ENCODE measurements at places on chromosomes 3 and 15. TPM values are rescaled to one million over a fixed set of nuclear protein-coding genes. Genes with fewer than 3 reads are reported as not detected.

Gene RAD51
- 4.2 TPM for total RNA-seq

Gene ALDH1A3
- 62.9 TPM for total RNA-seq

Gene SH2D7
- total RNA-seq = not detected

Gene EPHA3
- total RNA-seq = 24.1 TPM

Gene MESP2
- not detected for total RNA-seq

Gene CLPX
- total RNA-seq = 46.4 TPM

Gene PPP1R14D
- total RNA-seq = not detected

- DNase-seq = no peak
- H3K27me3 ChIP-seq = no peaks in the 10 kb centered on the region
- H3K4me3 ChIP-seq = peak overlapping the region; percentile 99
- peaks cover 43% of the 10 kb centered on the region for H3K4me1 ChIP-seq
Observed at GRCh38 chr15:52678468-52679231, 538 bp downstream of the ATOSA start.

DNA sequence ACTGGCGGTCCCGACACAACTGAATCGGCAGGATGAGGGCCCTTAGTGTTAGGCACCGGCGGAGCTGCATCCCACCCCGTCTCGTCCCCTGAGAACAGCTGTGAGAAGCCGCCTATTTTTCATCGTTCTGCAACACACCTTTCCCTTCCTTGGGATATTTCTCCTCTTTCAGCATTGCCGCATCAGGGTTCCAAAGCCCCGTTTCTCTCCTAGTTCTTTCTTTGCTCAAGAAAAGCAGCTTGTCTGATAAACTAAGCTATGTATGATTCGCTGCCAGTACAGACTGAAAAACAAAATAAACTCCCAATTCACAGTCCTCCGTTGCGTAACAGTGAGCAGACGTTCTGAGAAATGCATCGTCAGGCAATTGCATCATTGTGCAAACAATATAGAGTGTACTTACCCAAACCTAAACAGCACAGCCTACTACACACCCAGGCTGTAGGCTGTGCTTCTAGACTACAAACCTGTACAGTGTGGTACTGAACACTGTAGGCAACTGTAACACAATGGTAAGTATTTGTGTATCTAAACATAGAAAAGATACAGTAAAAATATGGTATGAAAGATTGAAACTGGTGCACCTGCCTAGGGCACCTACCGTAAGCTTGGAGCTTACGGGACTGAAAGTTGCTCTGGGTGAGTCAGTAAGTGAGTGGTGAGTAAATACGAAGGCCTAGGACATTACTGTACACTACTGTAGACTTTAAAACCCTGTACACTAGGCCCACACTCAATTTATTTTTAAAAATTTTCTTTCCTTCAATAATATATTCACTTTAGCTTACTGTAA is 8.9 kb upstream of the ADAMTS17 start:
- DNase-seq = no peak
- no peaks in the 10 kb centered on the region for H3K27me3 ChIP-seq
- no peaks in the 10 kb centered on the region for H3K36me3 ChIP-seq
- H3K27ac ChIP-seq = peak overlapping the region; percentile 90
- H3K4me3 ChIP-seq = peak overlapping the region; percentile 54
- peaks cover 13% of the 10 kb centered on the region for H3K4me1 ChIP-seq

- DNase-seq = no peak
- H3K4me1 ChIP-seq = peaks cover 10% of the 10 kb centered on the region
- no peaks in the 10 kb centered on the region for H3K27me3 ChIP-seq
- H3K4me3 ChIP-seq = no peak overlapping the region
- H3K36me3 ChIP-seq = peaks cover 13% of the 10 kb centered on the region
Observed at GRCh38 chr3:32709346-32709745, 24.4 kb downstream of the CNOT10 start.

DNA sequence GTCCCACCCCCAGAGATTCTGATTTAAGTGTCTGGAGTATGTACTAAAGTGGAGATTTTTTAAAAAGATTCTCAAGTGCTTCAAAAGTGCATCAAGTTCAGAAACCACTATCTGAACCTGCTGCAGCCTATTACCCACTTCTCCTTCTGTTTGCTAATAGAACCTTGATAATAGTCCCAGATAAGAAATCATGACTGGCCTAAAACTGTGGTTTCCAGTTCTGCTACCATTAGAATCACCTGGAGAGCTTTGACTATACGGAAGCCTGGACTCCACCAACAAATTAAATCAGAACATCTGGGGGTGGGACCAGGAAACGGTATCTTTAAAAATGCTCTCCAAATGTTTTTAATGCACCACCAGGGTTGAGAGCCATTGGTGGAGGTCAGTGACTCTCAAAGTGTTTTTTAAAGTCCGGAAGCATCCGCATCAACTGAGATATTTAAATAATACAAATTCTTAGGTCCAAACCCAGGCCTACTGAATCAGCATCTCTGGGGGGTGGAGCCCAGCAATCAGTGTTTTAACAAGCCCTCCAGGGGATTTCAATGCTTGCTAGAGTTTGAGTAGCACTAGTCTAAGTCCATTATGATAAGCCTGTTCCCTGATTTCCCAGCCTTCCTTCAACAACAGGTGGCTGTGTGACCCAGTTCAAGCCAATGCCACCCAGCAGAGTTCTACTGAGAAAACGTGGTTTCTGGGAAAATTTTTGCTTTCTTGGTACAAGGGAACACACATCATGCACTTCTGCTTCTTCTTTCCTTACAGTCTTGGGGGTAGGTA is 45.4 kb upstream of the TIPARP start:
- H3K36me3 ChIP-seq = no peaks in the 10 kb centered on the region
- H3K4me3 ChIP-seq = no peak overlapping the region

DNA sequence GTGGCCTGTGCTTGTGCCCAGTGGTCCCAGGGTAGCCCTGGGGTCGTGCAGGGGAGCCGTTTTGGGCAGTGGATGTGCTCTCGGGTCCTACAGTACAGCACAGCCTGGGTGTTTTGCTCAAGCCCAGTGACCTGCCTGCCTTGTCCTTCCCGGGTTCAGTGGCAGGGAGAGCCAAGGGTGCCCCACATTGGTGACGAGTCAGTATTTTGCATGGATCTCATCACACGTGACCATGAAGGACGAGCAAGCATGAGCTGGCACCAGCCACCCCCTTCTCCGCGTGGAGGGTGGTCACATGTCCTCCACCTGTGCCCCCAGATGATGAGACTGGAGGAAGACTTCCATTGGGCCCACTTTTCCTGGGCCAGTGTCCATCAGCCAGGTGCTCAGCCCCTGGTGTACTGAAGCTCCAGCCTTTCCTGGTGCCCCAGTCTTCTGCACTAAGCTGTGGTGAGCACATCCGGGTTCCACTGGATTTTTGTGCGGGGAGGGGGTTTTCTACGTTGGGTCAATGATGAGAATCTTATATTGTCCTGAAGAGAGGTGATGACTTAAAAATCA is 197.5 kb downstream of the UBE3A start:
- no peaks in the 10 kb centered on the region for H3K4me1 ChIP-seq
- no peaks in the 10 kb centered on the region for H3K27me3 ChIP-seq
- H3K36me3 ChIP-seq = no peaks in the 10 kb centered on the region
- H3K4me3 ChIP-seq = no peak overlapping the region
- no peak for DNase-seq
- H3K27ac ChIP-seq = no peak overlapping the region

DNA sequence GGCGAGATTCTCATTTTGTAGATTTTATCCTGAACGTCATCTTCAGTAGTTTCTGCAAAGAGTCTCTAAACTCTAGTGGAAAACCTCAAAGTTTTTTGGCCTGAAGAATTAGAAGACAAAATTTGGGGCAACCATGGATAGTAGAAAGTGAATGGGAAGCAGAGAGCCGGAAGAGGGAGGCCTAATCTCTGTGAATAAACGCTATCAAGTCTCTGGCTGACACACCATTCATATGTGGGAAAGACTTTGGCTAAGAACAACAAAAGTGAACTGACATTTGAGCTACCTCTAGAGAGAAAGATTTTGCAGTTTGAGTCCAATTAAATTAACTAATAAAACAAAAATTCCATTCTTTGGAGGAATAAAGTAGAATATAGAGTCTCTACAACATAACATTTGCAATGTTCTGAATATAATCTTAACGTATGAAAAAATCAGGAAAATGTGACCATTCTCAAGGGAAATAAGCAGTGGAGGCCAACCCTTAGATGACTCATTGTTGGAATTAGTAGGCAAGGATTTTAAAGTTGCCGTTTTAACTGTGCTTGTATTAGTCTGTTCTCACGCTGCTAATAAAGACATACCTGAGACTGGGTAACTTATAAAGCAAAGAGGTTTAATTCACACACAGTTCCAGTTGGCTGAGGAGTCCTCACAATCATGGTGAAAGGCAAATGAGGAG is 184.6 kb downstream of the C3orf38 start:
- no peaks in the 10 kb centered on the region for H3K27me3 ChIP-seq
- no peak for DNase-seq
- no peaks in the 10 kb centered on the region for H3K36me3 ChIP-seq
- no peaks in the 10 kb centered on the region for H3K4me1 ChIP-seq

DNA sequence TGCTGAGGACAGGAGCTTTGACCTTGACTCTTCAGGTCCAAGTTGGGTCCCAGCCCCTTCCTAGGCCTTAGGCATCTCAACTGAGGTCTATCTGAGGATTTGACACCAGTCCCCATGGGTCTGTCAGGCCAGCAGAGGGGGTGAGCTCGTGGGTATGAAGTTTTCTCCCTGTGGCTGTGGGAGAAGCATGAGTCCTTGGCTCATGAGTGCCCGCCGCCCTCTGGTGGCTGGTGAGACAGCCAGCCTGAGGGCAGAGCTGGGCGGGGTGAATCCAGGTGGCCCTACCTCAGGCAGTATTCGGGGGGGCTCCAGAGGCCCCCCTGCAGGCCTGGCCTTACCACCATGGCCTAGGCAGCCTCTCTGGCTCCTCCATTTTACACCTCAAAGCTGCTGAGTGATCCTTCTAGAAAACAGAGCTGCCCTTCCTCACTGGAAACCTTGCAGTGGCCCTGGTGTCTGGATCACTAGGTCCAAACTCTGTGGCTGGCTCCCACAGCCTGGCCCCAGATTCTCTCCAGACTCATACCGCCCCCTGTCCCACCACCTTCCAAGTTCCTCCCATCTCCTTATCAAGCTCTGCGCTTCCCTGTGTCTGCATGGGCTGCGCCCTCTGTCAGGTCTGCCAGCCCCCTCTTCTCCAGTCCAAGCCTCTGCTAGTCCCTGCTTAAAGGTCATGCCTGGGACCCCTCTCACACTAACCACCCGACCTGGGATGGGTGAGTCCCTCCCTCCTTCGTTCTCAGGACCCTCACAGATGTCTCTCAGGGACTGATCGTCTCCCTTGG is 16.1 kb downstream of the SH2D7 start:
- H3K4me1 ChIP-seq = no peaks in the 10 kb centered on the region
- no peaks in the 10 kb centered on the region for H3K36me3 ChIP-seq
- no peak for DNase-seq
- no peak overlapping the region for H3K27ac ChIP-seq
- H3K27me3 ChIP-seq = no peaks in the 10 kb centered on the region

GRCh38 chr3:100609305-100609704 is at the start of gene ADGRG7:
ADGRG7 (plus strand) TSS chr3:100609601; CDS start chr3:100609857, 256 bp downstream.
- H3K36me3 ChIP-seq = no peaks in the 10 kb centered on the region
- no peaks in the 10 kb centered on the region for H3K27me3 ChIP-seq
- no peak for DNase-seq
- H3K27ac ChIP-seq = no peak within 1 kb of the TSS
- no peak within 1 kb of the TSS for H3K4me3 ChIP-seq

GRCh38 chr3:13308380-13308801 is 111.7 kb downstream of the NUP210 start:
- no peak overlapping the region for H3K4me3 ChIP-seq
- no peaks in the 10 kb centered on the region for H3K4me1 ChIP-seq
- H3K27me3 ChIP-seq = no peaks in the 10 kb centered on the region
- DNase-seq = no peak
- H3K36me3 ChIP-seq = no peaks in the 10 kb centered on the region

- H3K27ac ChIP-seq = peak overlapping the region; percentile 9
- H3K27me3 ChIP-seq = no peaks in the 10 kb centered on the region
- peaks cover 30% of the 10 kb centered on the region for H3K4me1 ChIP-seq
- H3K4me3 ChIP-seq = no peak overlapping the region
- H3K36me3 ChIP-seq = no peaks in the 10 kb centered on the region
- DNase-seq = no peak
Observed at GRCh38 chr3:66463054-66463631, 37.7 kb downstream of the LRIG1 start.

GRCh38 chr15:53746101-53746500 is 13.4 kb downstream of the WDR72 start:
- no peaks in the 10 kb centered on the region for H3K27me3 ChIP-seq
- no peaks in the 10 kb centered on the region for H3K36me3 ChIP-seq
- H3K27ac ChIP-seq = no peak overlapping the region
- H3K4me3 ChIP-seq = no peak overlapping the region
